ENCODE measurements at places on chromosomes 12 and 14.

DNA sequence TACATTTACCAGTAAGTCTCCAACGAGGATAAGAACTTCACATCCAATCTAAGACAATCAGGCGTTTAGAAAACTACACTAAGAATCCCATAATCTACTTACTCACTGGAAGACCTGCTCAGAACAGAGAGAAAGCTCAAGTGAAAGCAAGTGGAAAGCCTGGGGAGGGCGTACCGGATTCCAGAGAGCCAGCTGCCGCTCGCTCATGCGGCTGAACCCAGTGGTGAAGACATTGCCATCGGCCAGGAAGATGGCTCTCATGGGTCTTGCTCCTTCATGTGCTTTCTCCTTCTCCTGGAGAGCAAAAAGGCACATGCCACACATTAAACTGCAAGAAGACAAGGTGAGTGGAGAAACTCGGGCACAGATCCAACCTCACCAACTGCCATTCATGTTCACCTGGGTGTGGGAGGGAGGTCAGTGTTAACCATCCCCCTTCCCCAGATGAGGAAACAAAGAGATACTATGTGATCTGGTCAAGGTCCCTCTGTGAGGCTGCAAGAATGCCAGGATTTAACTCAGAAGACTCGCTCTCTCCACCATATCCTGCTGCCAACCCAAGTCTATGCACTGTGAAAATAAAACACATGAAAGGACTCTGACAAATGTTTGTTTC is 23.5 kb upstream of the SELPLG start:
- no peak for DNase-seq

DNA sequence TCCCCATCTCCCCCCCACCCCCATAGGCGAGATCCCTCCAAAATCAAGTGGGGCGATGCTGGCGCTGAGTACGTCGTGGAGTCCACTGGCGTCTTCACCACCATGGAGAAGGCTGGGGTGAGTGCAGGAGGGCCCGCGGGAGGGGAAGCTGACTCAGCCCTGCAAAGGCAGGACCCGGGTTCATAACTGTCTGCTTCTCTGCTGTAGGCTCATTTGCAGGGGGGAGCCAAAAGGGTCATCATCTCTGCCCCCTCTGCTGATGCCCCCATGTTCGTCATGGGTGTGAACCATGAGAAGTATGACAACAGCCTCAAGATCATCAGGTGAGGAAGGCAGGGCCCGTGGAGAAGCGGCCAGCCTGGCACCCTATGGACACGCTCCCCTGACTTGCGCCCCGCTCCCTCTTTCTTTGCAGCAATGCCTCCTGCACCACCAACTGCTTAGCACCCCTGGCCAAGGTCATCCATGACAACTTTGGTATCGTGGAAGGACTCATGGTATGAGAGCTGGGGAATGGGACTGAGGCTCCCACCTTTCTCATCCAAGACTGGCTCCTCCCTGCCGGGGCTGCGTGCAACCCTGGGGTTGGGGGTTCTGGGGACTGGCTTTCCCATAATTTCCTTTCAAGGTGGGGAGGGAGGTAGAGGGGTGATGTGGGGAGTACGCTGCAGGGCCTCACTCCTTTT is 2.7 kb downstream of the GAPDH start:
- no peak for DNase-seq

DNA sequence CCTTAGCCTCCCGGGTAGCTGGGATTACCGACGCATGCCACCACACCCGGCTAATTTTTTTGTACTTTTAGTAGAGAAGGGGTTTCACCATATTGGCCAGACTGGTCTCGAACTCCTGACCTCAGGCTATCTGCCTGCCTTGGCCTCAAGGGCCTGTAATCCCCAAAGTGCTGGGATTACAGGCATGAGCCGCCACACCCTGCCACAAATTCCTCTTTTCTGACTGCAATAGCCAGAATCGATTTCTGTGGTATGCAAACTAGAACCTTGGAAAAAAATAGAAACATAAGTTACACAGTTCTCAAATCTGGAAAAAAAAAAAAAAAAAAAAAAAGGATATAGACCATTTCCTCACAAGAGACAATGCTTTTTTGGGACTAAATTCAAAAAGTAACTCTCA is 184.6 kb upstream of the EGLN3 start:
- no peak for DNase-seq

DNA sequence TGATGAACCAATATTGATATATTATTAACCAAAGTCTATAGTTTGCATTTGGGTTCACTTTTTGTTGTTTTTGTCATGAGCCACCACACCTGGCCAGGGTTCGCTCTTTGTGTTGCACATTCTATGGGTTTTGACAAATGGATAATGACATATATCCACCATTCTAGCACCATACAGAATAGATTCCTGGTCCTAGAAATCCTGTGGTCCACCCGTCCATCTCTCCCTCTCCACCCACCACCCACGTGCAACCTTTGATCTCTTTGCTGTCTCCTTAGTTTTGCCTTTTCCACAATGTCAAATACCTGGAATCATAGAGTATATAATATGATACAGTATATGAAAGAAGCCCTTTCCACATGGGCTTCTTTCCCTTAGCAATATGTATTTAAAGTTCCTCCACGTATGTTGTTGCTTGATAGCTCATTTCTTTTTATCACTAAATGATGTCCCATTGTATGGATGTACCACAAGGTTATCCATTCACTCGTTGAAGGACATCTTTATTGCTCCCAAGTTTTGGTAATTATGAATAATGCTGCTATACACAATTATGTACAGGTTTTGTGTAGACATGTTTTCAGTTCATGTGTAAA is 7.4 kb downstream of the RPL6 start:
- DNase-seq = no peak

GRCh38 chr12:63302269-63302940 is 151.4 kb upstream of the AVPR1A start:
- no peak for DNase-seq

GRCh38 chr12:42402821-42403411 is 76.9 kb downstream of the PPHLN1 start:
- no peak for DNase-seq

GRCh38 chr14:23153851-23154796 is 29.3 kb downstream of the SLC7A8 start:
- DNase-seq = no peak

DNA sequence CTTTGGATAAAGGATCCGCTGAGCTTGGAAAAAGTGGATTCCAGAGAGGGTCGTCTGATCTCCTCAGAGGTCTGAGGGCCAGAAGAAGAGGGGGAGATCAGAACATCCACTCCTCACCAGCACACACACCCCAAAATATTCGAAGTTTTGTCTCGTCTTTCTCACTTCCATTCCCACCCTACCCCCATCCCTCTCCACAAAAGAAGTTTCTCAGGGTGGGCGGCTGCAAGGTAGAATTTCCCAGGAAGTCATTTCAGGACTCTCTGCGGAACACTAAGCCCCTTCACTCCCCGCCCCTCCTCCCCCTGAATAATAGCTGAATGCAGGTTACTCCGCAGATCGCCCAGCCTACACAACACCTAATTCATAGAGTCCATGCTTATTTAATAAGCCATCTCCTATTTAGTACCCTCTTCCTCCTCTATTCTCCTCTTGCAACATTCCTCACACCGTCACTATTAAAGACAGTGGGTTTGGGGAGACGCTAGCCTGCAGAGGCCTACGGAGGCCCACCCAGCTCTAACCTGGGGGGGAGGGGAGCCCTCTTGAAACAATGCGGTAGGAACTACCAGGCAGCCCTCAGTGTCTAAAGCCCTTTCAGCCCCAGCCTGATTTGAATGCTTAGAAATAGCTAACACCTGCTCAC is 649 bp upstream of the SALL2 start:
- no peak for DNase-seq

DNA sequence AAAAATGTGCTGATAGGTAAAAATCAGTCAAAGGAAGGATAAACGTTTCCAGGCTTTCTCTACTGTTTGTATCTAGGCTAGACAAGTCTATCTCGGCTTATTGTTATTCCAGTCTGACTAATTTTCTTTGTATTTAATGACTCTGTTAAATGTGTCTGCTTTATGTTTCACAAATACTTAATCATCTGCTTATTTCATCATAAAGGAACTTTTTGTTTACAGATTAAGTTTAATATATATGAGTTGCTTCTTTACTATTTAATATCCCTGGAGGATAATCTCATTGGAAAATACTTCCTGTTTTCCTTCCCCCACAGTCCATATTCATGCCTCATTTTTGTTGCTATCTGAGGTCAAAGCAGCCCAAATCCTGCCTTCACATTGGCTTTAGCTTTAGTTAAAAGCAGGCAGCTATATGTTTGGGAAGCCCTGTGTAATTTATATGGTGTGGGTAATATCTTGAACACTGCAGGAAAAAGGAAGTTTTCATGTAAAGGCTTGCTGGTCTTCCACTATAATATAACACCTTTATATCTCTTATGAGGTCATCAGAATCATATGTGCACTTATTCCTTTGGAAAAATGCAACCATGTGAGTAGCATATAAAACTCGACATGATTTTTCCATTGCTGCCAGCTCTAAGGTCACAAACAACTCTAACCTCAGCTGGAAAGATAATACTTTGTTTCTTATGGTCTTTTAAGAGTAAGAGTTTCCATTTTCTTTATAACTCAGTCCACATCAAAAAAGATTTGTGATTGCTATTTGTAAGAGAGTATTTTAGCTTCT is 76.8 kb downstream of the ALX1 start:
- DNase-seq = no peak

DNA sequence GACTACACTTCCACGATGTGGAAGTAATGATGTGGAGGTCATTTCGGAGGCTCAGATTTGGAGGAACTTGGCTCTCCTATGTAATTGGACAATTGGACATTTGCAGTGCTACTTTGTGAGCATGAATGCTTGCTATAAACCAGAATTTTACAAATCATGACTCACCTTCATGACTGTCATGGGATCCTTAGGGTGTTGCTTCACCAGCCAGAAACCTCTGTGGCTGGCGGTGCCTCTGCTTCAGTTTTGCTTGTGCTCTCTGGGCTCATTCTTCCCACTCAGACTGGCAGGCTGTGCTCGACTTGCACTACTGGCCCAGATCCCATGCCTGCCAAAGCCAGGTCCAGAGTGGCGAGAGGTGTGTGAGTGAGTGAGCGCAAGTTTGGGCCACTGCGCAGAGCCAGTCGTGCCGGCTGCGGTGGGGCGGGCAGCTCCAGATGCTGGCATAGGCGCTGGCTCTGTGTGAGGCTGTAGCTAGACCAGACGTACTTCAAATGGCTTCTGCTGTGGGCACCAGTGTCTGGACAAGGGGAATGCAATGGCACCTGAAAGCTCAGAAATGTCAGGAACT is 387.8 kb downstream of the AEBP2 start:
- DNase-seq = no peak

GRCh38 chr12:104751594-104751993 is 206.5 kb downstream of the SLC41A2 start:
- DNase-seq = no peak

DNA sequence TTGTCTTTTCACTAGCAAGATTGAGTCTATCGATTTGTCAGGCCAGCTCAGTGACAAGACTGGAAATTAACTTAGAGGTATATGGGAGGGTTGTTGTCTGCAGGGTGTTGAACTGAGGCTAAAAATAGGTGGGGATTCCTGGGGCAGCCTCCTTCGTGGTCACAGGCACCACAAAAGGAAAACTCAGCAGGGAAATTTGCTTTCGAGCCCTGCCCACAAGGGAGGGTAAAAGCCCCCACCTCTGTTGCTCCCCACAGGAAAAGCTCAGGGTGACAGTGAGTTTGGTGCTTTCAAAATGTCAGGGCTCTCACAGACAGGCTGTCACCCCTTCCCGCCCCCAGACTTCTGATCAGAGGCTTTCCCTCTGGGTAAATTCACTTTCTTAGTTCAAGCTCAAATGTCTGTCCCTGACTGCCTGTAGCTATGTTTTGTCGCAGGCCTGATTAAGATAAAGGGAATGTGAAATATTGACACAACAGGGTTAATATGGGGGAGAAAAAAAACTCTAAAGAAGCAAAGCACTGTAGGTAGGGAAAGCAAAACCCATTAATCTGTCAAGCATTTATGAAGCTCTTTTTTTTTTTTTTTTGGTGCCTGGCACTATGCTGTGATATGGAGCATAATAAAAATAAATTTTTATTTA is 11.7 kb upstream of the NFKBIA start:
- DNase-seq = no peak
